Dermis lymphatic vessel endothelial cell (primary cell): ENCODE measurements at places on chromosomes 13 and 19. TPM values are rescaled to one million over a fixed set of nuclear protein-coding genes. Genes with fewer than 3 reads are reported as not detected.

IGFL2 gene
- not detected in 2 replicates for total RNA-seq

ZNF653 gene
- total RNA-seq: 6.0 and 6.9 TPM in 2 replicates

LILRB5 gene
- not detected in 2 replicates for total RNA-seq

CLDN10 gene
- 0.22 TPM in 1 of 2 replicates, not detected in the other for total RNA-seq

CEACAM21 gene
- 6.6 and 14.2 TPM in 2 replicates for total RNA-seq

NAPSA gene
- under 0.01 and 0.11 TPM in 2 replicates for total RNA-seq

AMER2 gene
- total RNA-seq: not detected in 2 replicates

IQCN gene
- total RNA-seq: 0.09 and 0.22 TPM in 2 replicates

FXYD3 gene
- not detected in 2 replicates for total RNA-seq

CCDC194 gene
- not detected in 2 replicates for total RNA-seq

ZNF579 gene
- total RNA-seq: 1.8 and 2.4 TPM in 2 replicates

CYP4F11 gene
- total RNA-seq: not detected in 2 replicates

S1PR4 gene
- 0.87 and 0.95 TPM in 2 replicates for total RNA-seq

CEBPA gene
- 0.33 and 0.34 TPM in 2 replicates for total RNA-seq

GET3 gene
- total RNA-seq: 77.6 and 85.5 TPM in 2 replicates

TSSK6 gene
- 0.60 and 0.87 TPM in 2 replicates for total RNA-seq

KCTD4 gene
- not detected in 2 replicates for total RNA-seq

GTF2F1 gene
- total RNA-seq: 40.5 and 54.6 TPM in 2 replicates

EHD2 gene
- total RNA-seq: 83.8 and 85.5 TPM in 2 replicates

ICAM3 gene
- 8.2 and 8.4 TPM in 2 replicates for total RNA-seq

TTYH1 gene
- not detected in 2 replicates for total RNA-seq

PRTN3 gene
- not detected in 2 replicates for total RNA-seq

NFILZ gene
- not detected in 2 replicates for total RNA-seq

SH2D3A gene
- 2.2 and 3.0 TPM in 2 replicates for total RNA-seq

VRK3 gene
- total RNA-seq: 15.3 and 16.3 TPM in 2 replicates

WDR87 gene
- not detected in 2 replicates for total RNA-seq

TNFSF9 gene
- 0.17 and 0.76 TPM in 2 replicates for total RNA-seq

ZNF583 gene
- 3.8 and 4.5 TPM in 2 replicates for total RNA-seq

CEACAM19 gene
- total RNA-seq: 0.69 and 0.87 TPM in 2 replicates

PINLYP gene
- 2.2 and 5.9 TPM in 2 replicates for total RNA-seq

ZNF835 gene
- under 0.01 TPM in 1 of 2 replicates, not detected in the other for total RNA-seq

C19orf12 gene
- 14.2 and 18.1 TPM in 2 replicates for total RNA-seq

MICOS13 gene
- total RNA-seq: 26.2 and 71.1 TPM in 2 replicates

BRSK1 gene
- 0.65 and 0.77 TPM in 2 replicates for total RNA-seq

SSC5D gene
- under 0.01 TPM in 2 replicates for total RNA-seq

ITGBL1 gene
- total RNA-seq: 10.7 and 16.3 TPM in 2 replicates

SELENOV gene
- not detected in 2 replicates for total RNA-seq

IL17D gene
- total RNA-seq: 1.3 and 1.5 TPM in 2 replicates

HCN2 gene
- total RNA-seq: 0.43 and 0.65 TPM in 2 replicates

CYP4F8 gene
- not detected in 2 replicates for total RNA-seq

GIPC3 gene
- total RNA-seq: 1.1 and 1.2 TPM in 2 replicates

IL11 gene
- 0.33 TPM in 1 of 2 replicates, not detected in the other for total RNA-seq

SIGLEC14 gene
- not detected in 2 replicates for total RNA-seq

TPTE2 gene
- not detected in 2 replicates for total RNA-seq

ADGRE1 gene
- not detected in 2 replicates for total RNA-seq

FFAR3 gene
- total RNA-seq: not detected in 2 replicates

ZNF221 gene
- total RNA-seq: 3.9 and 6.3 TPM in 2 replicates

ZNF154 gene
- under 0.01 and 0.11 TPM in 2 replicates for total RNA-seq

HNRNPL gene
- 276 and 279 TPM in 2 replicates for total RNA-seq

SYNGR4 gene
- not detected in 2 replicates for total RNA-seq

ZNF865 gene
- 0.54 and 0.60 TPM in 2 replicates for total RNA-seq

SBK3 gene
- 0.22 and 0.26 TPM in 2 replicates for total RNA-seq
